Naive thymus-derived CD4-positive, alpha-beta T cell (primary cell): ENCODE measurements at places on chromosomes 7 and 10. TPM values are rescaled to one million over a fixed set of nuclear protein-coding genes. Genes with fewer than 3 reads are reported as not detected.

NUDT13 gene
- polyA plus RNA-seq, result 1.3 TPM

CDHR1 gene
- polyA plus RNA-seq, result not detected

CDCA7L gene
- 70.4 TPM for polyA plus RNA-seq

LIPK gene
- not detected for polyA plus RNA-seq

MYPN gene
- not detected for polyA plus RNA-seq

SPDYE6 gene
- polyA plus RNA-seq, result 0.14 TPM

CALCR gene
- polyA plus RNA-seq, result not detected

CLRN3 gene
- polyA plus RNA-seq, result not detected

ANKRD1 gene
- not detected for polyA plus RNA-seq

TSPAN15 gene
- 3.5 TPM for polyA plus RNA-seq

WNT8B gene
- polyA plus RNA-seq, result 0.11 TPM
